ENCODE measurements at places on chromosomes 12 and 14.

DNA sequence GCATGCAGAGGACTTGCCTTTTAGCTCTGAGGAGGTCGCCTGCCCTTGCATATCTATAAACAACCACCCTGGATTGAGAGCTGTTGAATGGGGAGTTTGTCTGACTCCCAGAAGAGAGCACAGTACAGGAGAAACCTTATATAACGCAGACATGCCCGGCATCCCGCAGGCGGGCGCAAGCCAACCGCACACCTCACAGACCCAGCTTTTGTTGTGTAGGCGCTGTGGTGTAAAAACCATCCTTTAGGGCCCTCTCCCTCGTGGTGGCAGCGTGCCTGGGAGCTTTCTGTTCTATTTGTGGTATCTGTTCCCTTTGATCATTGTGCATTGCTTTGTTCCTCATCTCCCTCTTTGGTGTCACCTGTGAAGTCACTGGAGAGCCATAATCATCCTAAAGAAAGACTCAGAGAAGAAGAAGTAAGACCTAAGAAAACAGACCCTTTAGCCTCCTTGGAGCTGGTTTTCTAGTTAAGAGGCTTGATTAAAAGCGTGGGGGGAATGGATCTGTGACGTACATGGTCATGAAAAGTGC, 77.7 kb downstream of the ETV6 start:
- DNase-seq, result peak; percentile 51

DNA sequence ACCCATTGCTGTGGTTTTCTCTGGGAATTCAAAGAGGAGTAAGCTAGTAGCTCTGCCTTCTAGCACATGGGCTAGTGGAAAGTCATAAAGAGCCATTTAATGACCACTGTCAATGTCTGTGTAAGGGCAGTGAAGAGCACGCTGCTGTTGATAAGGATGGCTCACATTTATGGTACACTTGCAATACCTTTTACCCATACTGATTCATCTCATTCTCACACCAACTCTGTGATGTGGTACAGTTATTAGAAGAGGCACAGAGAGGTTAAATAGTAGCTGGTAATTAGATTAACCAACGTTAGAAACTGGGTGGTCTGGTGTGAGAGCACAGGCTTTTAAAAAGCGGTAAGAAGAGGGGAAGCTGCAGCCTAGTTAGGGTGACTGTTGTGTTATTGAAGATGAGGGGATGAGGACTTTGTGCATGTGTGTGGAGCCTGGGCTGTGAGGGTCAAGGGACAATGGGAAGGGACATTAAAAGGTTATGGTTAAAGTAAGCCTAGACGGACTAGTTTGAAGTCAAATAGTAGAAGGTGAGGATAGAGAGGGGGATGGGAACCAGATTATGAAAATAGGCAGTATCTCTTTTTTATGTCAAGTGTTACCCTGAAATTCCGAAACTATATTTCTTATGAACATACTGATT, 25.2 kb downstream of the RASSF3 start:
- DNase-seq, result no peak

DNA sequence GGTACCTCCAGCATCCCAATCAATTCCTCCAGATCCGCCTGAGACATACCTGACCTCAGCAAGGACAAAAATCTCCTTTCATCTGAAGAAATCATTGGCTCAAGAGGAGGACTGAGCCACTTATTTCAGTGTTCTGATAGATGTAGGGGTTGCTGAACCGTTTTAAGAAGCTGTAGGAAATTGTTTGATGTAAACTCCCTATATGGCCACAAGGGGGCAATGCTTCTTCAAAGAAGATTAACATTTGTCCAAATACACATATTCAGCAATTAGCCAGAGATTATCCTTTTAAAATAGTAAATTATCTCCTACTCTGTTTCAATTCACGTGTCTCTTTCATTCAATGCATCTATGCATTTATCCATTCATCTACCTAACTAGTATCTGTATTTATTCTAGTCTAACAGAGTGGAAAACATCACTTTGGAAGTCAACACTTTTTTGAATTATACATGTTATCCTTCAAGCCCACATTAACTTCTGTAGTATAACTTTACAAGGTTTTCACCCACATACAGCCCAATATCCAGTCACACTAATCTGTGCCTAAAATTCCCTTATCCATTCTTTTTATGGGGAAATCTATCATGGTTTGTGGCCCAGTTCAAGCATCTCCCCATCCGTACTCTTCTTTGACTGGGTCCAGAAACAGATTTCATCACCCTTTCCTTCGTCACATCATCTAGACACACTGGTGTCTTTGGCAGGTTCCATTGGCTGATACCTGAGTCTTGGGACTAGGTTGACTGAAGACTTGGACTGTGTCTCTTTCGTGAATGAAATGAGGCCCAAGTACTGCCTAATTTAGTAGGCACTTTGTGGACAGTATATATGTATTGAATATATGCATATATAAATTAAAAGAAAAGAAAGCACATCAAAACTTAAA, 411.0 kb upstream of the OR4E1 start:
- DNase-seq, result peak; percentile 32

GRCh38 chr12:125092872-125093680, 27.8 kb downstream of the AACS start:
- no peak for DNase-seq

DNA sequence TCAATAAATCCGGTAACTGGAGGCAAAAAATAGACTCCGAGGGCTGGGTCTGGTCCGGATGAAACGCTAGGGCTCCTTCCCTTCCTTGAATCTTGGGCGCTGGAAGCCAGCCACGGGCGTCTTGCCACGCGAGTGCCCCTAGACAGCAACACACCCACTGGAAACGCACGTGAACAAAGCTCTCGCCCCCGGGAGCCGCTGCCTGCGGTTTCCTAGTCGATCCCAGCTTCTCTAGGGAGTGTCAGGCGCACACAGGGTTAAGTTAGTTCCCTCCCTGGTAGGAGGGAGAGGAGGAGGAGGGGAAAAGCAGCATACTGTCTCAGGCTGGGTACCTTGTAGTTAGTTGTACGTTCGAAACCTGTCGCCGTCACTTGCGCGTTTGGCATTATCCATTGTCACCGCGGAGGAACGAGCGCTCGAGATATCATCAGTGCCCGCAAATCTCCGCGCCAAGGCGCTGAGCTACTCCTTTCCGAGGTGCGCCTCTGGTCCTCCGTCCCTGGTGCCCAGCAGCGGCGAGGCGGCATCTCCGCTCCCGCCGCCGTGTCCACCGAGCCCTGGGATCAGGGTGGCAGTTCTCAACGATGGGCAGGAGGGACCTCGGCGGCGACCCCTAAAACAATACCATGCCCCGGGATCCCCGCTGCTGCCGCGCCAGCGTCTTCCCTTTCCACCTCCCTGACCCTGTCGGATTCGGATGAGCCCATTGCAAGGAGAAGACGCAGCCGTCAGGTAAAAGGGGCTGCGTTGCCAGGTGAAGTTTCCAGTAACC, at the start of gene FLRT2:
FLRT2 (plus strand) TSS at position 342 of the 772 bp plus-strand sequence. CDS start 91,371 bp downstream, outside the sequence.
- no peak for DNase-seq

GRCh38 chr14:55248411-55248810, 22.8 kb upstream of the FBXO34 start:
- DNase-seq, result no peak

DNA sequence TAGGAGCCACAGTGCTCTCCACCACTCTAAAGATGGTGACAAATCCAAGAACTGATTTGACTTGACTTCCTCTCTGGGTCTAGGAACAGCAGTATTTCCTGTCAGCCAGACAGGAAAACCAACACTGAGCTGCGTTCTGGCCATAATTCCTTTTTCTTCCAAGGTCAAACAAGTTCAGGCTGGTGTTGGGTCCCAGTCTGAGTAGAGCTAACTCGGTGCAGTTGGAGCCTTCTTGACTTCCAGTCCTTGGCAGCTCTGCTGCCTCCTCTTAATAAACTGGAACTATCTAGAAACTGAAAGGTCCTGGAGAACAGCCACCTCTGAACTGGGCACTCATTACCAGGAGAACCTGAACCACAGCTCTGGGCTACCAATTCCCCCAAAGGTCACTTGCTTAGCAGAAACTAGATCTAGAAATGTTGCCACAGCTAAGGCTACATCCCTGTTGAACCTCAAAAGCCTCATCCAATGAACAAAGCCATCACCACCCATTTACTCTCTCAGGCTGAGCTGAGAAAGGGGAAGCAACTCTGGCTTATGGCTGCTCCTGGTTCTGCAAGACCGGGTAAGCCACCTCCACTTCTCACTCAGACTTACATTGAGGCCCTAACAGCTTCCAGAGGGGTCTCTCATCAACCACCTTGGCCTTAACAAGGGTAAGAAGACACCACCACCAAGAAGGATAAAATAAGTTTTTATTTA, 27.7 kb downstream of the MAX start:
- no peak for DNase-seq

- DNase-seq, result no peak
Observed at GRCh38 chr12:27866373-27867101, 86.5 kb upstream of the MANSC4 start.

DNA sequence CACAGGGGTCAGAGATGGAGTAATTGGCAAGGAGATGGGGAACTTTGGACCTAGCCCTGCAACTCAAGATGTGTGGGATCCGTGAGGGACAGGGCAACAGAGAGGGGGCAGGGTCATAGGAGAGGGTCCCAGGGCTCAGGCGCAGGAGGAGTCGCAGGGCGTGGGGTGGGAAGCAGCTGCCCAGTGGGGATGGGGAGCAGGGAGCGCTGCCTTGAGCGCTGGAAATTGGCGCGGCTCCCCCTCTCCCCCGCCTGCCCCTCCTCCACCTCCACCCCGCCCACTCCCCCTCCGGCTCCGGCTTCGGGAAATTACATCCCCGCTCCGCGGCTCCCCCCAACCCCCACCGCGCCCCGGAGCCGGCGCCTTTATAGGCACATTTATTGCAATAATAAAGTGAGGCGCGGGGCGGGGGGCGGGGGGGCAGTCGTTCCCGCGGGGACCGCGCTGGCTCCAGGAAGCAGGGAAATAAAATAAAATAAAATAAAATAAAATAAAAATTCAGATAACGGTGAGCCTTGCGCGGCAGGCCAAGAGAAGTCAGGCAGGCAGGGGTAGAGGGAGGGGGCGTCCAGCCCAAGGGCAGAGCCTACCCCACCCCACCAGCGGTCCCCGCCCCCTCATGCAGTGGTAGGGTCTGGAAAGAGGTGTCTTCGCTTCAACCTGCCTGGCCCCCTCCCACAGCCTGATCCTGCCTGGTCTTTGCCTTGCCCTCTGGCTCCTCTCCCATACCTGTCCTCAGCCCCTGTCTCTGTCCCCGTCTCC, 3.6 kb downstream of the NXPH4 start:
- DNase-seq, result no peak

DNA sequence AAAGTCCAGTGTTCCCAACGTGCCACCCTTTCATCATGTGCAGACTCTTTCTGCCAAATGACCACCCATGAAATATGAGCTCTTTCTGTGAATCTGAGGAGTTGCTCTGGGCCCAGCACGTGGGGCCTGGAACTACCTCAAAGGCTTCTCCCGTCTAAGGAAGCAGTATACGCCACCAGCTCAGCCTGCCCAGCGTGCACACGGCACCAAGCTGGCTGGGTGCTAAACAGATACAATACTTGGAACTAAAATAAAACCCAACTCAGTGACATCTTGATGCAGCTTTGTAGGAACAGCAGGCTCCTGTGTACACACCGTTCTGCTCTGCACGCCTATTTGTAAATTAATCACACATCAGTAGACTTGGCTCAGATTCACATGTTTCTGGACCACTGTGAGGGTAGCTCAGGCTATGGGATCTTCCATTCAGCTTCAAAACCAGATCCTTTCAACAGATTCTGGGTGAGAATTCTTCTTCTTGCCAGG, 74.8 kb downstream of the ARL6IP4 start:
- DNase-seq, result no peak

GRCh38 chr14:74018174-74018585, 908 bp downstream of the ENTPD5 start:
- no peak for DNase-seq

DNA sequence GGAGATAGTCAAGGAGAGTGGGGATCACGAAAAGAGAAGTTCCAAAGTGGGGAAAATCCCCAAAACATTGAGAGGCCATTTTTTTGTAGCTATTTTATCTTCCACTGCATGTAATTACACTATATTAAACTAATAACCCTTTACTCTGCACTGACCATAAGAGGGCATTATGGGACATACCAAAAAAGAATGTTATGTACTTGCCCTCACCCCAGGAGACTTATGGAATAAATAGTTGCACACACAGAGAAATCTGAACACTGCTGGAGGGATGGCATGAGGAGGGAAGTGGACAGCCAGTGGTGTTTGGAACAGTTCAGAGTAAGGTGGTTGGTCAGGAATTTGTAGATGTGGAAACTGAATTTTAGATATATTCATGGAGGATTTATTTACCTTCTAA, 422.9 kb downstream of the SNAPC1 start:
- DNase-seq, result no peak

- no peak for DNase-seq
Observed at GRCh38 chr14:76113691-76114090, 38.0 kb upstream of the GPATCH2L start.

DNA sequence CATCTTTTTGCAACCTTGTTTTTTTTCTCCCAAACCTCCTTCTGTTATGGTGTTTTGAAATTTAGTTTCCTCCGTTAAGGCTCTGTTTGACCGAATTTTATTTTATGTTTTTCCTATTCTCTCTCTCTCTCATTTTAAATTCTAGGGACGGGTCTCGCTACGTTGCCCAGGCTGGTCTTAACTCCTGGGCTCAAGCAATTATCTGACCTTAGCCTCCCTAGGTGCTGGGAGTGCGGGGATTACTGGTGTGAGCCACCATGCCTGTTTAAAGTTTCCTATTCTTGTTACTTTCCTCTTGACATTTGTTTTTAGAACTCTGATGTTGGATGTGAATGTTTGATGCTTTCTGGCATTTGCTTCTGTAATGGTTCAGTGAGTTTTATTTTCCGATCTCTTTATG, 1.0 kb downstream of the ZC3H14 start:
- DNase-seq, result no peak

Measured in activated CD4-positive, alpha-beta T cell treated with anti-CD3 and anti-CD28 coated beads for 4 hours (primary cell).